SK-MEL-5 (cell line): ENCODE measurements at places on chromosomes 12 and 14. TPM values are rescaled to one million over a fixed set of nuclear protein-coding genes. Genes with fewer than 3 reads are reported as not detected.

DNA sequence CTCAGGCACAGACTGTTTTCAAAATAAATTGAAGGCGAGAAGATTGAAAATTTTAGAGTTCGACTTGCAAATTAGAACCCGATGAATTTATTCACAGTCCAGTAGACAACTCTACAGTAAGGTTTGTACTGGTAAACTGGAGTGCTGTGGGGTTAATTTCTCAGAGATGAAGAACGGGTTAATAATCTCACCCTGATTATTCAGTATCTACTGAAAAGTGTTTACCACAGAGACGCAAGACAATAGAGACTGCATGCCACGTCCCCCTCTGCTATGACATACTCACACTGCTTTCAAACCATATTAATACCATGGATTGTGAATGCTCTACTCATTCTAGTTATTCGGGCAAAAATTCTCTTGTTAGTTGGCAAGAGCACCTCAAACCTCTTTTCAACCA, 36.1 kb downstream of the CFL2 start:
- no peak for DNase-seq

DNA sequence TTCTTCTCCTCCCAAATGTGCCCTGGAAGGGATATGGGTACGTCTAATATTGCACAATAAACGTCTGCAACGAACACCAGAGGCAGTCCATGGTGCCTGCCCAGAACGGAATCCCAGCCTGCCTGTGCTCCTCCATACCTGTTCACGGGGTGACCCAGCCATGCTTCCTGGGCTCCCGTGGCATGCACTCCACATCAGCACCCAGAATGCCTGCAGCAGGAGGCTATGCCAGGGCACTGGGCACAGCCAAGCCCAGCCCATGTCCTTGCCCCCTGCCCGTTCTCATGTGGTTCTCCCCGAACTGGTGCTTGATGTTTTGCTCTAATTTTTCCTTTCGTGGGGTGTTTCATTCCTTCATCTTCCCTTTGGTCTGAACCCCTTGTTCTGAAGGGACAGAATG, 404.3 kb downstream of the BCL11B start:
- DNase-seq: no peak

DNA sequence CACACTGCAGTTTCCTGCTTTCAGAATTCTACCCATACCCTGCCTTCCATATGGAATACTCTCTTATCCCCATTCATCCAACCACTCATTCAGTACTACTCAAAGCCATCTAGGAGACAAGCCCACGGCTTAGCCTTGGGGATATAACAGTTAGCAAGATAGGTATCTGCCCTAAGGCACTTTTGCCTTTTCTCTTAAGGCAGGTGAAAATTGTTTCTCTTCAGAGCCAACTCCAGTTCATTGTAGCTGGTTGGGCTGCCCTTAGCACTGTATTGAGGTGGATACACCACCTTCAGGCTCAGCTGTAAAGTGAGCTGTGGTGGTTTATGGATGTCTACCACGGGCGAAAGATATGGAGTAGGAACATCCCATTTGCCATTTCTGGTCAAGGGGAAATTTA, 729.7 kb upstream of the TBX3 start:
- no peak for DNase-seq

Gene FOXA1
- 0.05 TPM in 1 of 2 replicates, not detected in the other for total RNA-seq

Gene SERPINA9
- total RNA-seq: not detected in 2 replicates
